ENCODE measurements at places on chromosomes 7 and 10. TPM values are rescaled to one million over a fixed set of nuclear protein-coding genes. Genes with fewer than 3 reads are reported as not detected.

HYAL4 gene
- total RNA-seq, result not detected

GRID1 gene
- total RNA-seq, result not detected

DGKI gene
- 0.14 TPM for total RNA-seq

- no peak overlapping the region for H3K4me3 ChIP-seq
- H3K27me3 ChIP-seq, result no peaks in the 10 kb centered on the region
- H3K4me1 ChIP-seq, result no peaks in the 10 kb centered on the region
- DNase-seq, result no peak
Measured at GRCh38 chr7:127091620-127092019, 161.1 kb downstream of the GRM8 start.

DNA sequence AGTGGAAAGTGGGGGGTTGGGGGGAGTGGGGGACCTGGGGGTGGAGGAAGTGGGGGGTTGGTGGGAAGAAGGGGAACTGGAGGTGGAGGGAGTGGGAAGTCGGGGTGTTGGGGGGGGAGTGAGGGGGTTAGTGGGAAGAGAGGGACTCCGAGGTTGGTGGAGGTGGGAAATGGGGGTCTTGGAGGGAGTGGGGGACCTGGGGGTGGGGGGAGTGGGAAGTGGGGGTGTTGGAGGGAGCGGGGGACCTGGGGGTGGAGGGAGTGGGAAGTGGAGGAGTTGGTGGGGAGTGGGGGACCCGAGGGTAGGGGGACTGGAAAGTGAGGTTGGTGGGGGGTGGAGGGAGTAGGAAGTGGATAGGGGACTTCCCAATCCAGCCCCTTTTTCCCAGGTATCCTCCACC, 906 bp upstream of the MMD2 start:
- no peaks in the 10 kb centered on the region for H3K4me1 ChIP-seq
- H3K27me3 ChIP-seq, result peaks cover 13% of the 10 kb centered on the region

DNA sequence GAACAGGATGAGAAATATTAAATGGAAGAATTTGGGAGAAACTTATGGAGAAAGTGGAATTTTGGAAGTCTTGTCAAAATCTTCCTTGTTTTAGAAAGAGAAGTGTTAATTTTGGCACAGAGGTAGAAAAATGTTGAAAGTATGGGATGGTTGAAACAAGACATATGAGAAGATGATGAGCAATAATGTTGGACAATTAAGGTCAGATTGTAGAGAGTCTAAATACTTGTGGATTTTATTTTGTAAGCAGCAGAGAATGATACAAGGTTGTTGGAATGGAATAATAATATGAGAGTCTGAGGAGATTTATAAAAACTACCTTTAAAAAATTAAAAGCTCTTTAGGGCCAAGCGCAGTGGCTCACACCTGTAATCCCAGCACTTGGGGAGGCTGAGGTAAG, 34.6 kb downstream of the PHTF2 start:
- H3K27me3 ChIP-seq, result no peaks in the 10 kb centered on the region
- H3K36me3 ChIP-seq, result no peaks in the 10 kb centered on the region
- H3K4me1 ChIP-seq, result peaks cover 20% of the 10 kb centered on the region
- no peak overlapping the region for H3K27ac ChIP-seq

GRCh38 chr10:97805949-97806348, 34.1 kb upstream of the SFRP5 start:
- H3K27ac ChIP-seq, result no peak overlapping the region
- no peaks in the 10 kb centered on the region for H3K27me3 ChIP-seq

GRCh38 chr10:42953684-42954674, 122.9 kb upstream of the RET start:
- H3K36me3 ChIP-seq, result no peaks in the 10 kb centered on the region
- H3K4me1 ChIP-seq, result no peaks in the 10 kb centered on the region

GRCh38 chr7:41881331-41882130, 178.6 kb upstream of the INHBA start:
- DNase-seq, result no peak
- no peak overlapping the region for H3K4me3 ChIP-seq
- no peaks in the 10 kb centered on the region for H3K36me3 ChIP-seq
- H3K27ac ChIP-seq, result no peak overlapping the region
